Hepatic stellate cell (primary cell): ENCODE measurements at places on chromosomes 5 and 9.

DNA sequence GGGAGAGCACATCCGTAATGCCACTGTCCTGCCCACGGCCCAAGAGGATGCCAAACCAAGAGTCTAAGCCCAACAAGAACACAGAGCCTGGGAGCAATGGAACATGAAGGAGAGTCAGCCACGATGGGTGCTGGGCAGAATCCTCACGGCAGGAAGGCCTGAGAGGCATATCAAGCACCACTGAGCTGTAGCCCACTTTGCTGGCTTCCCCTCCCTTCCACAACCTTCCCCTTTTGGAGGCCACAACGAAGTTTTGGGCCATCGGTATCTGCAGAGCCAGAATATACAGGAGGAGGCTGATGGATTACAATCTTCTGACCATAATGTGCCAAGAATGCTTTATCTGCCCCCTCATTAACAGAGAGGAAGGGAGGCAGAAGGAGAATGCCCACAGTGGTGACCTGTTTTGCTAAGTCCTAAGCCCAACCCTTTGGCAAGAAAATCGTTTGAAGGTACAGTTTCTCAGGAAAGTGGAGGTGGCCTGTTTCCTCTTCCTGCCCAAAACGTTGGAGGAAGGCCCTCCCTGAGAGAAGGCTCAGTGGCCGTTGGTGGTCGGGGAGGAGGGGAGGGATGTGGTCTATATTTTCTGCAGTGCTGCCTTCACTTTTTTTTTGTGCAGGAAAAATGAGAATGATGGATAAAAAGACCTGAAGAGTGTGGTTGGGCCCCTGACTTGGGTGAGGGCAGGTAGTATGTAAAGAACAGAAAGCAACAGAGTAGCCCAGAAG lies 26.2 kb downstream of the MACROH2A1 start:
- no peak for DNase-seq

- DNase-seq, result no peak
Measured at GRCh38 chr9:98406469-98406868, 151.0 kb upstream of the TBC1D2 start.

- DNase-seq, result no peak
Measured at GRCh38 chr5:130966990-130967525, 198.0 kb downstream of the HINT1 start.

- DNase-seq, result no peak
Measured at GRCh38 chr9:130992682-130993032, 16.3 kb upstream of the LAMC3 start.

- DNase-seq, result no peak
Measured at GRCh38 chr5:96075579-96076289, 114.1 kb upstream of the ELL2 start.
